ENCODE measurements at places on chromosomes 6 and 20.

- DNase-seq: no peak
Measured at GRCh38 chr6:3349388-3350251, 90.9 kb downstream of the PSMG4 start.

- peak; percentile 52 for DNase-seq
Measured at GRCh38 chr6:27791182-27791943, 120.8 kb downstream of the OR2B2 start.

DNA sequence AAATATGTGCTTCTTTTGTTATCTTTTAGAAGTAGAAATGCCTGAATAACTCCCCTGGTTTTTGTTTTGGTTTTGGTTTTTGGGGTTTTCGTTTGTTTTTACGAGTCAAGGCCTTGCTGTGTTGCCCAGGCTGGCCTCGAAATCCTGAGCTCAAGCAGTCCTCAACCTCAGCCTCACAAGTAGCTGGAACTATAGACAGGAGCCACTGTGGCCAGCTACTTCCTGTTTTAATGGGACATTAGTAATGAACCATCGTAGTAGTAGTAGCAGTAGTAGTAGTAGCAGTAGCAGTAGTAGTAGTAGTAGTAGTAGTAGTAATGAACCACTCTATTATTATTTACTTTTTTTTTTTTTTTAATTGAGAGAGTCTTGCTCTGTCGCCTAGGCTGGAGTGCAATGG lies 66.0 kb downstream of the UBR2 start:
- DNase-seq: no peak

- no peak for DNase-seq
Measured at GRCh38 chr6:89589297-89590025, 49.1 kb downstream of the LYRM2 start.

GRCh38 chr6:21219241-21219640 lies 374.3 kb upstream of the SOX4 start:
- no peak for DNase-seq

DNA sequence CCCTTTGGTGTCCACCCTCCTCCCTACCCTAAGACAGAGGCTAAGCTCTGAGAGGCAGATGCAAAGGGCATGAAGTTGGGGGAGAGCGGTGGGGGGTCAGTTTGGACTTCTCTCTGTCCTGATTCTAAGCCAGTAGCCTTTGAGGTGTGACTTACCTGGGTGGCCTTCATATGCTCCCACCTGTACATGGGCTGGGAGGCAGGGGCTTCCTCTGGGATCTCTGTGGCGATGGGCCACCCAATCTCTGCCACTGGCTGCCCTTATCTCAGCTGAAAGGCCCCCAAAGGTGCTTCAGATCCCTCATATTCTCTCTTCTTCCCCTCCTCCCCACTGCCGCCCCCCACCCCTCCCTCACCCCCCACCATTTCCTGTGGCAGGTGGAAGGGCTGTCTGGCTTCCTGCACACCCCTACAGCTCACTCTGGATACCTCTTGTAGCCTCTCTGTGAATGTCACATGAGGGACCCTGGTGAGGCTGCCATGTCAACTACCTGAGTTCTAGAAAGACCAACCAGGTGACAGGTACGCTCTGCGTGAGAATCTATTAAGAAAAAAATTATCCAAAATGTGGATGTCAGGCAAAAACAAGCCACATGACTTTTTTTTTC lies 34.0 kb downstream of the PNLDC1 start:
- no peak for DNase-seq

DNA sequence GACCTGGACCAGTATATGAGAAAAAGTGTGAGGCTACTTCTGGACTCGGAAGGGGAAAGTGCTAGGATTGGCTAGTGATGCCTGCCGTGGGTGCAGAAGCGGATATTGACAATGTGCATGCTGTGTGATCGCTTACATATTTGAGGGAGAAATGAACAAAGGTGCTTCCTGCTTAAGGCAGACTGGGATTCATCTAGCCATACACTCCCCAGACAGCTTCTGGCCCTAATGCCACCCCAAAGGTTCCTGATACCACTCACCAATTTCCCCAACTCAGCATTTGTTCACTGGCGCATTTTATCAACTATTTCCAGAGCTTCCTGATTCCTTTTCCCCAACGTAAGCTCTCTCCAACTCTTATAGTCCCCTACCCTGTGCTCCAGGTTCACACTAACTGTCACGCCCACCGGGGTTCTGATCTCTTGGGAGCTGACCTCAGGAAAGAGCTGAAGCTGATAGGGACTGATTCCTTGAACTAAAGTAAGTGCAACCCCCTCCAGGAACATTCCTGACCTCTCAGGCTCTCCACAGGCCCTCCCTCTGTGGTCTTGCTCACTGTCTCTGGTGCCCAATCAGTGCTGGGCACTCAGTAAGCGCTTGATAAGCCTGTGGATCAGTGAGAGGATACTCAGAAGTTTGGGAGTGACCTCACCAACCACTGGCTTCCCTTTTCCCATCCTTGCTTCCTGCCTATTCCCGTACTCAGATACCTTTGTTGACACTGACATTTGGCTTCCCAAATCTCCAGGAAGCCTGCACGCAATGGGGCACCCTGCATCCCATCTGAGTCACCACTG lies 73.3 kb downstream of the MRPL14 start:
- DNase-seq: no peak

DNA sequence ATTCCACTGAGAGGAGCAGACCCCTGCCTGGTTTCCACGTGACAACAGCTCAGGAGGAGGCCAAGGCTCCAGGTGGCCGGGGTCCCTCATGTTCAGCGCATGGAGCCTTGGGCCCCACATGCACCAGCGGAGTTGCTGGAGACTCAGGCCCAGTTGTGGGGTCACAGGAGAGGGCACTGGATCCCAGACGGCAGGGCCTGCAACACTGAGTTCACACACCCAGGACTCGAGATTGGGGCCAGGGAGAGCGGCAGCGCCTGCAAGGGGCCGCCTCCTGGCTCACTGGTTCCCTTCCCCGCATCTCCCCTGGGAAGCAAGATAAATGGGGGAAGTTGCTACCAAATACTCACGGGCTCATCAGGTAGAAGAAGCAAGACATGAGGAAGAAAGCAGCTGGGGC lies 348.1 kb downstream of the ZFAND3 start:
- no peak for DNase-seq

DNA sequence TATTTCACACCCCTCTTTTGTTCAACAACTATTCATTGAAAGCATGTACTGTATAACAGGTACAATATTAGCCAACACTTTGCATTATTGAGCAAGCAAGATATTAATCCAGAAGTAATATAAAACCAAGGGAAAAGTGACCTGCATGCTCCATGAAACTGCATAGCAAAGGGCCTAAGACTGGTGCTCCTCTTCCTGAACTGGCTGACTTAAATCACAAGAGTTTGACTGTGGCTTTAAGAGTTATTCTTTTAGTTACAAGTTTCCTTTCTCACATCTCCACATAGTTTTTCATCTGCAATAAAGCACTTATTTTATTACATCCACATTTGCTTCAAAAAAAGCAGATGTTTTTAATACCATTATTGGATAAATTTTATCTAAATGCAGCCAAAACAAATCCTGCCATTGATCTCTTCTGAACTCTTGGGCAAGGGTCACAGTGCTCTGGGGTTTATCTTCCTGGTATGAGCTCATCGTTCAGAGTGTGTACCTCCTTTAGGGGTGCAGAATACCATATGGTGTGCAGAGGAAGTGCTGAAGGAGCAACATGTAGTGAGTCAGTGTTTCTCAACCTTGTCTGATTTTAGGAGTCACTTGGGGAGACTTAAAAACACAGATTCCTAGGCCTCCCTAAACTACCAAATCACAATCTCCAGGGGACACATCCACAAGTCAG lies 1225.9 kb upstream of the MAP3K7 start:
- DNase-seq: no peak

GRCh38 chr20:478010-478948 lies 15.9 kb upstream of the TBC1D20 start:
- no peak for DNase-seq

GRCh38 chr6:162862941-162863340 lies 135.2 kb downstream of the PACRG start:
- DNase-seq: no peak

GRCh38 chr6:52654592-52654991 lies 16.3 kb upstream of the TMEM14A start:
- DNase-seq: no peak

DNA sequence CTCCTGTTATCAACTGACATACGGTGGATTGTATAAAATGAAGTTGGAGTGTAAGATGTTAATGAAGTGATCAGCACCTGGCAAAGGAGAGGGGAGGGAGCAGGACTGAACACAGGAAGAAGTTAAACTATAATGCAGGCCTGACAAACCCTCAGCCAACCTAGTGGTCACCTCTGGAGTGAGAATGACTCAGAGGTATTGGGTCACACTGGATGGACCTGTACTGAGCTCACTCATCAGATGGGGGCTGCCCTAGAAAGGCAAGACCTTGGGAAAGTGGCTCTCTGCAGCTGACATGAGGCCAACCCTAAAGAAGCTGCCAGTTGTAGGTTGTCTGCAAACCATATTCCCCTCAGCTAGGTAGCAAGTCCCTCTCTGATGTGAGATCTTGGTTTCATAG lies 193.3 kb upstream of the HTR1E start:
- DNase-seq: no peak

- no peak for DNase-seq
Measured at GRCh38 chr6:52155791-52156576, 30.2 kb upstream of the IL17A start.
